ENCODE measurements at places on chromosomes 2 and 18. TPM values are rescaled to one million over a fixed set of nuclear protein-coding genes. Genes with fewer than 3 reads are reported as not detected.
A peak's percentile ranks its signal among the peaks of the same experiment; 100 is the strongest.

- no peak overlapping the region for H3K4me3 ChIP-seq
- H3K4me1 ChIP-seq = peaks cover 13% of the 10 kb centered on the region
- no peaks in the 10 kb centered on the region for H3K27me3 ChIP-seq
- no peak overlapping the region for H3K27ac ChIP-seq
- no peaks in the 10 kb centered on the region for H3K36me3 ChIP-seq
These were observed 86.0 kb downstream of the DTNB start for GRCh38 chr2:25587361-25587760.

DNA sequence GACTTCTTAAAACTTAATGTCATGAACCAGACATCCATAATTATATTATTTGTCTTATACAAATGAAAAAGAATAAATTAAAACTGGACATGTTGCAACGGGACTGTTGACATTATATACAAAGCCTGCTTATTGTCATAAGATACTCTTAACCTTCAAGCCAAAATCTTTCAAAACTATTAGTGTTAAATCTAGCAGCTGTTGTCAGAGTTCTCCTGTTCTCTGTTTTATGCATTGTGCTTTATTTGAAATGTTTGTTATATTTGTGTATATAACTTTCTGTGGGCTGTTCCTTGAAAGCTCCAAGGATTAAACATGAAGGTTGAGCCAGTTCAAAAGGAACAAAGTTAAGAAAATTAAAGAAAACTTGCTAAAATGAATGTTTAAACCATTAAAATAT lies 335.5 kb upstream of the NT5C1B start:
- no peak overlapping the region for H3K4me3 ChIP-seq
- H3K27me3 ChIP-seq = no peaks in the 10 kb centered on the region
- no peaks in the 10 kb centered on the region for H3K36me3 ChIP-seq
- DNase-seq = peak; percentile 32
- H3K27ac ChIP-seq = no peak overlapping the region
- H3K4me1 ChIP-seq = peaks cover 5% of the 10 kb centered on the region

GRCh38 chr2:150548527-150548926 lies 61.1 kb upstream of the RND3 start:
- DNase-seq = no peak
- no peaks in the 10 kb centered on the region for H3K27me3 ChIP-seq

GRCh38 chr2:68770271-68771111 lies 35.9 kb downstream of the ARHGAP25 start:
- H3K4me3 ChIP-seq = no peak overlapping the region
- H3K27me3 ChIP-seq = no peaks in the 10 kb centered on the region
- H3K27ac ChIP-seq = peak overlapping the region; percentile 78
- H3K4me1 ChIP-seq = peaks cover 44% of the 10 kb centered on the region

GRCh38 chr2:120291401-120292311 lies 39.0 kb downstream of the RALB start:
- peak; percentile 63 for DNase-seq
- no peak overlapping the region for H3K4me3 ChIP-seq
- peaks cover 8% of the 10 kb centered on the region for H3K4me1 ChIP-seq
- H3K27me3 ChIP-seq = no peaks in the 10 kb centered on the region
- peak overlapping the region; percentile 32 for H3K27ac ChIP-seq

DNA sequence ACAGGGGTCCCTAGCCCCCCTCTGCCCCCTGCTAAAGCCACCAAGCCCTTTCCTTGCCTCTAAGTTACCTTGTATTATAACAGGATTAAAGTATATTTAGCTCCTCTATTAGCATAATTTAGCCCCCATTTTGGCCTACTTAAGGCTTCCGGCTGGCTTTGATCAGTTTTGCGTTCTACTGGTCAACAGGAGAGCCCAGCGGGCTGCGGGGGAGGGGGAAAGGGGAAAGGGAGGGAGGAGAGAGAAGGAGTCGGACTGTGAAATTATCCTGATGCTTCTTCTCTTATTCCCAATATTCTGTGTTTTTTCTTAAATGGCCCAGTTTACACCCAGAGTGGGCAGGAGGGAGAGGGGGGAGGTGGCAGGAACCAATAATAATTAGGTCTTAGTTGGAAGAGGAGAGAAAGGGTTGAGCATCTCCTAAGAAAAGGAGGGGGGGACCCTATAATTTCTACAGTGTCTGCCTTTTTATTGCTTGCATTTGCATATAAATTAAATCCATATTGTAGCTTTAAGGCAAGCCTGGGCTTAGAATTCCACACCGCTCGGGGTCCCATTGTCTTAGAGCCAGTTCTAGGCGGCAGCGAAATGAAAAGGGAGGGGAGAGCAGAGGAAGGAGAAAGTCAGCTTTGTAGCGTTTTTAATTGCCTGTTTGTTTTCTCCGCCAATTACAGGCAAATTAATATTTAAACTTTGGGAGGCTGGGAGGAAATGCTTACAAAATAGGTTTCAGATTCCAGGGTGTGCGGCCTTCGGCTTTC lies 39.6 kb downstream of the EN1 start:
- no peak overlapping the region for H3K27ac ChIP-seq
- H3K4me1 ChIP-seq = peaks cover 8% of the 10 kb centered on the region
- H3K36me3 ChIP-seq = no peaks in the 10 kb centered on the region
- no peak overlapping the region for H3K4me3 ChIP-seq
- H3K27me3 ChIP-seq = peaks cover 24% of the 10 kb centered on the region

- no peak overlapping the region for H3K27ac ChIP-seq
- peak; percentile 33 for DNase-seq
- no peaks in the 10 kb centered on the region for H3K36me3 ChIP-seq
- H3K4me3 ChIP-seq = no peak overlapping the region
These were observed 18.1 kb upstream of the PGAP1 start for GRCh38 chr2:196944570-196944969.

DNA sequence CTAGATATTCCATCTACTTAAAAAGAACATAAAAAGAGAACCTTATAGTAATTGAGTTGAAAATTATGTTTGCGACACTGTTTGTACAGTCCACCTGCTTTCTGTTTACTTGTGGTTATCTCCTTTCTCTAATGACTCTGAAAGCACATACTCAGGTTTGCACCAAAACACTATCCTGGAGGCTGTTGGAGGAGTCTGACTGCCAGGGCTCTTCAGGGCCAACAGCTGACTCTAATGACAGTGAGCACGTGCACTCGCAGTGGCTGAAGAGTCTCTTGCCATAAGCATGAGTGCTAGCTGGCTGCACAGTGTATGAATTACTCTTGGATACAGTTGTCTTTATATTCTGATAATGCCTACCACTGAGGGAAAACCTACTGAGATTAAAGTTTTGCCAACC lies 16.7 kb upstream of the GLS start:
- no peak overlapping the region for H3K4me3 ChIP-seq
- peak; percentile 59 for DNase-seq
- peaks cover 10% of the 10 kb centered on the region for H3K4me1 ChIP-seq
- no peaks in the 10 kb centered on the region for H3K36me3 ChIP-seq
- H3K27ac ChIP-seq = no peak overlapping the region

- peaks cover 38% of the 10 kb centered on the region for H3K36me3 ChIP-seq
- H3K27ac ChIP-seq = no peak overlapping the region
- DNase-seq = no peak
- no peaks in the 10 kb centered on the region for H3K4me1 ChIP-seq
- no peaks in the 10 kb centered on the region for H3K27me3 ChIP-seq
- H3K4me3 ChIP-seq = no peak overlapping the region
These were observed 20.4 kb upstream of the ERCC3 start for GRCh38 chr2:127314193-127314988.

GRCh38 chr2:13240061-13240460 lies 523.3 kb downstream of the TRIB2 start:
- H3K4me3 ChIP-seq = no peak overlapping the region
- no peaks in the 10 kb centered on the region for H3K4me1 ChIP-seq
- H3K27me3 ChIP-seq = no peaks in the 10 kb centered on the region
- H3K27ac ChIP-seq = no peak overlapping the region
- no peaks in the 10 kb centered on the region for H3K36me3 ChIP-seq

GRCh38 chr2:239202836-239203235 lies 198.0 kb downstream of the HDAC4 start:
- DNase-seq = no peak
- H3K27ac ChIP-seq = no peak overlapping the region
- no peak overlapping the region for H3K4me3 ChIP-seq
- H3K36me3 ChIP-seq = peaks cover 7% of the 10 kb centered on the region
- H3K27me3 ChIP-seq = no peaks in the 10 kb centered on the region

DNA sequence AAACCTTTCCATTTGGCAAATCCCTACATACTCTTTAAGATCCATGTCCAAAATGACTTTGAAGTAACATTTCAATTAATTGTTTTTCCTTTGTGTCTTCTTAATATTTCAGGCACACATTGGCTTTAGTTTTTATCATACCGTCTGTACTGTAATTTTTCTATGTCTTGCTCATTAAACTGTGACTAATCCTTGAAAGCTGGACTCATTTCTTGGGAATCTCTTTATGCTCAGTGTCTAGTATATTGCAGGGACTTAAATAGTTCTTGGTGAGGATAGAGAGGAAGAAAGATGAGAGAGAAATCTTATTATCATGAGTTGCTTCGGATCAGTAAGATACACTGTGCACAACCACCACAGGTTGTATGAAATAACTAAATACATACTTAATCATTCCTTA lies 448.3 kb upstream of the ST6GAL2 start:
- H3K4me1 ChIP-seq = peaks cover 3% of the 10 kb centered on the region
- no peak overlapping the region for H3K4me3 ChIP-seq
- H3K27me3 ChIP-seq = no peaks in the 10 kb centered on the region
- H3K27ac ChIP-seq = no peak overlapping the region
- DNase-seq = no peak

GRCh38 chr2:191296083-191297006 lies 51.1 kb downstream of the MYO1B start:
- no peak for DNase-seq
- peak overlapping the region; percentile 10 for H3K27ac ChIP-seq
- H3K36me3 ChIP-seq = peaks cover 7% of the 10 kb centered on the region
- no peaks in the 10 kb centered on the region for H3K27me3 ChIP-seq
- peaks cover 9% of the 10 kb centered on the region for H3K4me1 ChIP-seq
- no peak overlapping the region for H3K4me3 ChIP-seq

- DNase-seq = peak; percentile 59
- H3K4me3 ChIP-seq = no peak overlapping the region
- H3K4me1 ChIP-seq = peaks cover 9% of the 10 kb centered on the region
- no peaks in the 10 kb centered on the region for H3K36me3 ChIP-seq
- no peak overlapping the region for H3K27ac ChIP-seq
These were observed 56.0 kb upstream of the RAB6C start for GRCh38 chr2:129923265-129924091.

DNA sequence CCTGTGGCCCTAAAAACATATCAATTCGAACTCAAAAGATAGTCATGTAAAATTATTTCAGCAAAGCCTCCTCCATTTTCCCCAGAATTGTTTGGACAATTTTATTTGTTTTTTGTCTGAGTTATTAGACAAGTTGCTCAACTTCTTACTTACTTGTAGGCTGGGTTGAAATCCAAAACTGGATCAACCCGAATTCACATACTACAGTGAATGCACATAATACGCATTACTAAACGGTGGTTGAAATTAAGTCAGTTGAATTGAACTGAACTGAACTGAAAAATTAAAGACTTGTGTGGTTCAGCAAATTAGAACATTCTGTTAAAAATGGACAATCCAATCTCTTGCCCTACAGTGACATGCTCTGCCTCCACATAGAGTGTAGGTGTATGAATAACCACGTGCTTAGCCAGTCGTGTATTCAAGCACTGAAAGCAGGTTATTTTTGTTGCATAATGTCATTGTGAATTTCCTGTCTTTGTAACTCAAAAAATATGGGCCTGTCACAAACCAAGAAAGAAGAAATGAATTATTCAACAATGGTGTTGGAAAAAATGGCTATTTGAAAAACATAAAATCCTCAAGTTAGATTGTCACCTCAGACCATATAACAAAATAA lies 441.0 kb downstream of the TXNL1 start:
- no peak for DNase-seq
- H3K27ac ChIP-seq = no peak overlapping the region
- peaks cover 6% of the 10 kb centered on the region for H3K4me1 ChIP-seq

- H3K36me3 ChIP-seq = peaks cover 15% of the 10 kb centered on the region
- H3K4me3 ChIP-seq = no peak overlapping the region
- no peaks in the 10 kb centered on the region for H3K4me1 ChIP-seq
- peak; percentile 25 for DNase-seq
- H3K27me3 ChIP-seq = no peaks in the 10 kb centered on the region
- no peak overlapping the region for H3K27ac ChIP-seq
These were observed 31.6 kb upstream of the NOSTRIN start for GRCh38 chr2:168770796-168771195.

DNA sequence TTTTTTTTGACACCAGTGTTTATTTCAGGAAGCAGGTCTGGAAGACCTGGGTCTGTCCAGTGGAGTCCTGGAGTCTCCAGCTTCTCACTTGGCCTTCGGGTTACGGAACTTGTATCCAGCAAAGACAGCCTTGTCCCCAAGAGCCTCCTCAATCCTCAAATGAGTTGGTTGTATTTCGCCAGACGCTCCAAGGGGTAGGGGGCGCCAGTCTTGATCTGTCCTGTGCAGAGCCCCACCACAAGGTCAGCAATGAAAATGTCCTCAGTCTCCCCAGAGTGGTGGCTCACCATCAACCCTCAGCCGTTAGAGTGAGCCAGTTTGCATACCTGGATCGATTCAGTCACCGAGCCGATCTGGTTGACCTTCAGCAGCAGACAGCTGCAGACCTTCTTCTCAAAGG lies 21.9 kb downstream of the ASXL2 start:
- H3K4me3 ChIP-seq = no peak overlapping the region
- peaks cover 2% of the 10 kb centered on the region for H3K4me1 ChIP-seq
- H3K36me3 ChIP-seq = no peaks in the 10 kb centered on the region
- DNase-seq = no peak
- no peaks in the 10 kb centered on the region for H3K27me3 ChIP-seq

GRCh38 chr2:186590350-186590758 lies 498 bp downstream of the ITGAV start:
- peaks cover 3% of the 10 kb centered on the region for H3K4me1 ChIP-seq
- H3K27me3 ChIP-seq = no peaks in the 10 kb centered on the region
- H3K27ac ChIP-seq = peak overlapping the region; percentile 94
- H3K4me3 ChIP-seq = peak overlapping the region; percentile 79

- H3K36me3 ChIP-seq = no peaks in the 10 kb centered on the region
- no peak overlapping the region for H3K27ac ChIP-seq
- no peak overlapping the region for H3K4me3 ChIP-seq
- DNase-seq = no peak
- no peaks in the 10 kb centered on the region for H3K27me3 ChIP-seq
These were observed 130.8 kb upstream of the ID2 start for GRCh38 chr2:8550937-8551621.

DNA sequence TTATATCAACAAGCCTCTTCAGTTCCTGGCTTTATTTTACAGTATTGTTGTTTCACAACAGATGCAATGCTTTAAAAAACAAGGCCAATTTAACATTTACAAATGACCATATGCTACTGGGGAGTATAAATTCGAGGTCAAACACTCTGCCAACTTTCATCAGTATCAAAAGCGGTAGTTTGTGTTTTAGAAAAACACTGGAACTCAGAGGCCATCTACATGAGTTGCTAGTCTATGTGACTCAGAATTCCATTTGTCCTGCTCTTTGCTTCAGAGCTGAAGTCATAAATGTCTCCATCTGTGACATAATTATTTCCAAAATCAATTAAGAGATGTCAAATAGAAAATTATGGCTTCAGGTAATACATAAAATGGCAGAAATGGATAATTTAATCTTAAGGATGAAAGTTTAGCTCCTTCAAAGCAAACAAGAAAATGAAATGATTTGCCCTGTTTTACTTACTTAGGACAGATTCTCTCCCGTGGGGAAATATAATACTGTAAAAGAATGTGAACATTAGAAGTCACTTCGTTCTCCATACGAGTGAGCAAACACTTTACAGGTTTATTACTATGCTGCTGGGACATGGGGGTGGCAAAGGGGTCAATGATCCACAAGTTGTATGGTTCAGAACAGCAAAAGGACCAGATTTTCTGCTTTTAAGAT lies 3.7 kb downstream of the MEX3C start:
- H3K27ac ChIP-seq = no peak overlapping the region
- H3K4me1 ChIP-seq = peaks cover 5% of the 10 kb centered on the region
- no peaks in the 10 kb centered on the region for H3K27me3 ChIP-seq
- H3K4me3 ChIP-seq = no peak overlapping the region
- peak; percentile 18 for DNase-seq

IAH1 gene
- total RNA-seq = 70.3 TPM

EGR4 gene
- not detected for total RNA-seq

NCKAP5 gene
- 4.7 TPM for total RNA-seq

MC5R gene
- total RNA-seq = 2.9 TPM

TP53I3 gene
- total RNA-seq = 35.5 TPM

GYPC gene
- 116 TPM for total RNA-seq

TMEM198 gene
- 1.2 TPM for total RNA-seq

Data from muscle of leg (tissue), 16 donors.